ENCODE measurements at places on chromosomes 1 and 21.
A peak's percentile ranks its signal among the peaks of the same experiment; 100 is the strongest.

DNA sequence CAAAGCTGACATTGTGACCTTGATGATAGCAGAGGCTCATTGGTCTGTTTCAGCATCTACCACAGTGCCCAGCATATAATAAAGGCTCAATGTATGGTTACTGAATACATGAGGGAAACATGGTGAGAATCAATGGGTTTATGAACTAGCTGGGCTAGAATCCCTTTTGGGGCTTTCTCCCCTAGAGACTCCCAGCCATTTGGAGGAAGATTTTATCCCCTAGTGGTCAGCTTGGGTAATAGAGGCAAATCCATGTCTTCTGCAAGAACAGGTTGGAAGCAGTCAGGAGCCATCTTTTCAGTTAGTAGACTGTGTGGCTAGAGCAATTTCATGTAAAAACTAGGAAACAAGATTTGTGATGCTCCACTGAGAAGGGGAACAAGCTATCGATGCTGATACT, 15.8 kb upstream of the REG4 start:
- no peak for DNase-seq

DNA sequence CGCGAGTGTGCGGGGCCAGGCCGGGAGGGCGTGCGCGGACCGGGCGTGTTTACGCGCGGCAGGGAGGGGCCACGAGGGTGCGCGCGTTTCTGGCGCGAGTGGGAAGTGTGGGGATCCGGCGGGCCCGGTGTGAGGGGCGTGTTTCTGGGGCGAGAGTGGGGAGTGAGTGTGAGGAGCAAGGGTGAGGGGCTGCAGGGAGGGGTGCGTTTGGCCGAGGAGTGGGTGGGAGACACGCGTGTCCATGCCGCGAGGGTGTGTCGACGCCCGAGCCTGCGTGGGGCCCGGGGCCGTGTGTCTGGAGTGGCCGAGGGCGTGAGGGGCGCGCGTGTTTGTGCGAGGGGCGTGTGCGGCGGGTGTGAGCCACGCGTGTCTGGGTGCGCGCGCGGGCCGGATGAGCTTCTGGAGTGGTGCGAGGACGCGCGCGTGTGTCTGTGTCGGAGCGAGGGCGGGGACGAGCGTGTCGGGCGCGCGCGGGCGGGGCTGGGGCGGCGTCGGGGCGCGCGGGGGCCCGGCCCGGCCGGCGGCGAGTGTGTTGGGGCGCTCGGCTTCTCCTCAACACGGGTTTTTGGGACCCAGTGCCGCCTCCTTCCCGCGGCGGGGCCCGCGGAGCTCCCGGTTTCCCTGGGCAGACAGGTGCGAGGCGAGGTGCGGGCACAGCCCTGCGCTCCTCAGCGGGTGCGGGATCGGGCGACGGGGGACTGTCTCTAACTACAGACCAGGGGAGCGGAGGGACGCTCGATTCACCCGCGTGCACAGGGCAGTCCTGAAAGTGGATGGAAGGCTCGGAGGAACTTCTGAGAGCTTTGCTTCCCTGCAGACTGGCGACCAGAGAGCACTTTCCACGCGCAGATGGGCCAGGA, 65.8 kb upstream of the VAMP3 start:
- DNase-seq = no peak

GRCh38 chr1:107879346-107879745, 85.6 kb downstream of the VAV3 start:
- no peak for DNase-seq

- DNase-seq = no peak
Measured at GRCh38 chr1:224739303-224739996, 123.3 kb downstream of the CNIH3 start.

GRCh38 chr1:181016563-181016962, 6.1 kb downstream of the STX6 start:
- peak; percentile 59 for DNase-seq

DNA sequence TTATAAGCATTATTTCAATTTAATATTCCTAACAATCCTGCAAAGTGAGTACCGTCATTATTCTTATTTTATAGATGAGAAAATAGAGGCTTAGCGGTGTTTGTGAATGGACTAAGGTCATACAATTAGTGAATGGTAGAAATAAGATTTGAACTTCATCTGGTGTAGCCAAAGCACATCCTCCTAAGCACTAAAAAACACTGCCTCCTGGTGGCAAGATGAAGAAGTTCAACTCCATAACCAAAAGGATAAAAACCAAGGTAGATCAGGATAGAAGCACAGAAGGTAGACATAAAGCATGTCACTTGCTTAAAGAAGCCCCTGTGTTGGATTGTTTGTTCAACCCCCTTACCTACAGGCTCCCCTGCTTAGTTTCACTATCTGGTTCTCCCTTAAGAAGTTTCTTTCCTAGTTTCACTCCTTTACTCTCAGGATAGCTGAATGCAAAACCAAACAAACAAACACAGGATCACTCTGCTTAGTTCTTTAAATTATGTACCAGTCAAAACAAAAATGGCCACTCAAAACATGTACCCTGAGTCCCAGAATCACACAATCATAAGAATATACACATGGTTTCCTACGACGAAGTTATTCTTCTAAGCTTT, 12.7 kb upstream of the AIM2 start:
- peak; percentile 55 for DNase-seq

GRCh38 chr1:198620951-198621824, 17.7 kb upstream of the PTPRC start:
- peak; percentile 41 for DNase-seq

DNA sequence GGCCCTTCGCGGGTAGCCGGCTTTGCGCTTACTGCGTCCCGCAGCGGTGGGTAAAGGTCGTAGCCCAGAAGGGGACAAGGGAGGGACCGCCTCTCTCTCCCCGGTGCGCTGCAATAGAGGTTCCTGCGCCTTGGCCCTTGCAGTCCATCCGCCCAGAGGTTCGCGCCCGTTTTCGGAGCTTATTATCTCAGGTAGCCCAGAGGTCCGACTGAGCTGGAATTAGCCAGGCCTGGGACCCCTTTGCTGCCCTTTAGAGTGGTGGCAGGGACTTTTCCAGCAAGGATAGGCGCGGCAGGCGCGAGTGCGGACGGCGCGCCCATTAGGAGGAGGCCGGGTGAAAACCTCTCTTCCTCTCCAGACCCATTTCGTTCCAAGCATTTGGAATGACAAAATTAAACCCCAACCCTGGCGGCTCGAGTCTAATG, 5.0 kb downstream of the LHX4 start:
- DNase-seq = no peak

GRCh38 chr1:42748461-42749410, 8.7 kb upstream of the CLDN19 start:
- DNase-seq = peak; percentile 35

- no peak for DNase-seq
Measured at GRCh38 chr1:33297911-33298622, 22.8 kb downstream of the A3GALT2 start.

- DNase-seq = peak; percentile 28
Measured at GRCh38 chr1:199242147-199242546, 603.3 kb downstream of the PTPRC start.

GRCh38 chr1:39491146-39491921, at the start of gene BMP8A:
Gene BMP8A (plus strand): TSS chr1:39491636. CDS start chr1:39491992, 356 bp downstream.
- peak; percentile 79 for DNase-seq

- DNase-seq = no peak
Measured at GRCh38 chr1:69919129-69919921, 286.1 kb downstream of the LRRC40 start.

DNA sequence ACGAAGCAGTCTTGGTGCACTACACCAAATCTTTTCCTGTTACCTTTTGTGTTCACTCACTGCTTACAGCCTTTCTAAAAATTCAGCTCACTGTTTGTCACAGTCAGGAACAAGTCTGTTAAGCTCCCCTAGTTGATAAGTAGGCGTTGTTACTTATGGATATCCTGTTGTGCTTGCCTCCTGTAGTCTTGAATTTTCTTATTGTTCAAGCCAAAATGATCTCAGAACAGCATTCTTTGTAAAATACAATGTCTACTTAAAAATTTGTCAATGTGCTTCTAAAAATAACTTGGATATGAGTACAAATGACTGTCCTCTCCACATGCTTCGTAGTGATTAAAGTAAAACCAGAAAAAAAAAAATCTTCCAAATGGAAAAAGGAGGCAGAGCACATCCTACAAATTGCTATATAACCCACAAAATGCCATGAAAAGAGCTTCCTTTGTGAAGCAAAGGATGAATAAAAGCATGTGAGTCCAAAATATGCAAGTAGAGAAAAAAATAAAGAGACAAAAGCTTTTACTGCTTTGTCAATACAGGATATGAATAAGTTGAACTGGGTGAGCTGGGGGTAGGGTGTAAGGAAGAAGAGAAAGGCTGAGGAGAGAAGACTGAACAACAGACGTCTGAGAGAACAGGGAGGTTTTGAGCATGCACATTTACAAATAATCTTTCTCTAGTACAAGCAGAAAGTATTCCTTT, 228.9 kb upstream of the ADGRL4 start:
- DNase-seq = no peak

DNA sequence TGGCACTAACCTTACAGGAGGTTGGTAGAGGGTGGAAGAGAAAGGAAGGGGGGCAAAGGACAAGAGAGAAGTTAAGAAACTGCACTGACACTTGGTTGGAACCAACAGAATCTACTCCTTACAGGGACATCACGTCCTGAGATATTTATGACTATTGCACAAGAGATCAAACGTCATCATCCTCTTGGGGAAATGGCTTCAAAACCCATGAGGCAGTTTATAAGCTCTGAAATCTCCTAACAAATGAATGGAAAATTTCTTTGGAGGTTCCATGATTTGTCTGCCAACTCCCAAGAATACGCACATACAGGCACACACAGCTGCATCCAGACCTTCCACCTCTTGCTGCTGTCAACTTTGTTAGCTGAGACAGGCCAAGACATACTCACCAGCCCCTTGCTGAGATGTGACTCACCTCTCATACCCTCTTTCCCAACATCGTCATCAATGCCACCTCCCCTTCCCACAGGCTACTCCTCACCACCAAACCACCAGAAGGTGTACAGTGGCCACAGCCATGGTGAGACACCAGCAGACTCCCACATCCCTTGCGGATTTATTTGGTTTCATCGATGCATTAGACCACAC, 135.5 kb downstream of the SETD4 start:
- DNase-seq = peak; percentile 62

Data from suppressor macrophage treated with lipopolysaccharide for 1 hour (primary cell).